Thymus (tissue), 14 donors: ENCODE measurements at places on chromosomes 6 and 20.
A peak's percentile ranks its signal among the peaks of the same experiment; 100 is the strongest.

DNA sequence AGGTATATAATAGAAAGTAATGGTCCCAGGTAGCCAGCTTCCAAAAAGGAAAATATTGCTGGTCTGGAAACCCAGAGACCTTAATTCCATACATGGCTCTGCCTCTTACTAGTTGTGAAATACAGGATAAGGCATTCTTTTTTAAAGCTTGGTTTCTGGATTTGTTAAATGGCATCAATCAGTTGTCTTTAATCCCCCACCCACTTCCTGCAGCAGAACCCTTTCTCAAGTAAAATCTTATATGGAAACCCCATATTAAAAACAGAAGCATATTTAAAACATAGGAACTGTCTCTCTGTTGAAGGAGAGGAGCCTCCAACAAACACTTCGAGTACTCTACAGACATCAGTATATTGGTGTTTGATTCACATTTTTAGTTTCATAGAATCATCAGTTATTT, 6.2 kb upstream of the LCA5 start:
- no peak for DNase-seq
- H3K36me3 ChIP-seq, result no peaks in the 10 kb centered on the region
- H3K4me3 ChIP-seq, result no peak overlapping the region
- H3K4me1 ChIP-seq, result peaks cover 5% of the 10 kb centered on the region
- no peak overlapping the region for H3K27ac ChIP-seq
- H3K27me3 ChIP-seq, result no peaks in the 10 kb centered on the region

- no peak overlapping the region for H3K4me3 ChIP-seq
- H3K27ac ChIP-seq, result no peak overlapping the region
Observed at GRCh38 chr6:126180585-126180984, 159.3 kb upstream of the CENPW start.

- no peaks in the 10 kb centered on the region for H3K36me3 ChIP-seq
- H3K27me3 ChIP-seq, result no peaks in the 10 kb centered on the region
- DNase-seq, result no peak
- no peak overlapping the region for H3K4me3 ChIP-seq
Observed at GRCh38 chr6:157999168-158000051, 17.7 kb downstream of the SYNJ2 start.

- no peaks in the 10 kb centered on the region for H3K4me1 ChIP-seq
- no peak overlapping the region for H3K27ac ChIP-seq
- no peak for DNase-seq
- H3K36me3 ChIP-seq, result no peaks in the 10 kb centered on the region
Observed at GRCh38 chr6:152696522-152696921, 1.2 kb upstream of the MYCT1 start.

DNA sequence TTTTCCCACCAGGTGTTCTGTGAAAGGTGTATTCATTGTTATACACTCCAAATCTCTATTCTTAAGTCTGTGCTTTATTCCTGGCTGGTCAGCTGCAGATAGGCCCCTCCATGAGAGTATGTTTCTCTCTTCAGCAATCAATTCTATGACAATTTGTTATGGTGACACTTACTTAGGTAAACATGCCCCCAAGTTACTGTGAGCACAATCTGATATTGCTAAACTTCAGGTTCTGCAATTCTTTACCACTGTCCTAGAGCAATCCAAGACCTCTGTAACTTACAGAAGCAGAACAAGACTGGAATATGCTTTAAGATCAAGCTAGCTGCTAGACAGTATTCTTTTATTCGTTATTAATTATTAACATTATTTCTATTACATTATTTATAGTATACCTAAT, 391.9 kb downstream of the FRK start:
- no peaks in the 10 kb centered on the region for H3K4me1 ChIP-seq
- no peak overlapping the region for H3K4me3 ChIP-seq
- H3K27me3 ChIP-seq, result no peaks in the 10 kb centered on the region

DNA sequence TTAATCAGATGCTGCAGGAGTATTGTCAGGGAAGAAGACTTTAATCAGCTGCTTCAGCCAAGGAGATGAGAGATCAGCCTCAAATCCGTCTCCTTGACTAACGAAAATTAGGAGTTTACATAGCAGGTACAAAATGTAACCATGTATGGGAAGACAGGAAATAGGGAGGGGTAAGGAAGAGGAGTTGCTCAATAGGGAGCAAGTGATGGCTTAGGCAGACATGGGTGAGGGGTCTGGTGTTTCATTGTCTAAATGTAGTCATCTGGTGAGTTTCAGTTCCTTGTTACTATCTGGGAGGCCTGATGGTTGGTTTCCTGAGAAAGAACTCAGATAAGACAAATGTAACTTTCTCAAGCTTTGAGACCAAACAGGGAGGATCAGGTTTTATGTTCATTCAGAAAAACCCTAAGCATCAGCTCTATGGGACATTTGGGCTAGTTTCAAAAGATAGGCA, 217.3 kb upstream of the SULF2 start:
- no peaks in the 10 kb centered on the region for H3K27me3 ChIP-seq
- no peak for DNase-seq
- no peaks in the 10 kb centered on the region for H3K36me3 ChIP-seq
- H3K4me1 ChIP-seq, result peaks cover 31% of the 10 kb centered on the region
- no peak overlapping the region for H3K27ac ChIP-seq
- H3K4me3 ChIP-seq, result no peak overlapping the region

DNA sequence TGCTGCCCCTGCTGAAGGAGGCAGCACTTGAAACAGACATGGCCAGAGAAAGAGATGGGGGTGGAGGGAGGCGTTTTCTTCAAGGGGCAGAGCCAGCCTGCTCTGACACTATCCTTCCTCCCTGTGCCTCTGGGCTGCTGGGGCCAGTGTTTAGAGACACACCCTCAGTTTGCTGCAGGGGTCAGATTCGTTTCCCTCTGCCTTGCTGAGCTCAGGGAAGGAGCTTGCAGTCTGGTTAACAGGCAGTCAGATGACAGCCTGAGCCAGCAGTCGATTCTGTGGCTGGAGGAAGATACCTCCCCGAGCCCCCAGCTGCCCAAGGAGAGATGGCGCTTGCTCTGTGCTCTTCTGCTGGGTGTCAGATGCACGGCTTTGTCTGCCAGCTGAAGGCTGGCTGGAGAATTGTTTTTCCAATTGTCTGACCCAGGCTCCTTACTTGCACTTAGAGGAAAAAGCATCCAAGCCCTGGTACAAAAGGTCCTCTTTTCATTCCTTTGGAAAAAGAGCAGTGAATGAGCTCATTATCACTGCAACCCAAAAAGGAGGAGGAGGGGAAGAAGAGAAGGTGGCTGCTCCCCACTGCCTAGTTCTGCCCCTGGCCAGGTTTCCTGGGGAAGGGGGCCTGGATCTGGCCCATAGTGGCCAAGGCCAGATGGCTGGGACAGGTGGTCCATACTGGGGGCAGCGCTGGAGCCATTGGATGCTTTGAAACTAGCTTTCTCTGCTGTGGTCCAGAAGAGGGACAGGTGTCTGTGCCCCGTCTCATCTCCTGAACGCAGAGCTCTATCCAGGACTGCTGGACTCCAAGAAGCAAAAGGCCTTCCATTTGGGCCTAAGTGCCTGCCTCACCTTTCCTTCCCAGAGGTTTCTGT, 88.2 kb downstream of the TCP11 start:
- no peaks in the 10 kb centered on the region for H3K27me3 ChIP-seq
- H3K27ac ChIP-seq, result no peak overlapping the region
- peaks cover 10% of the 10 kb centered on the region for H3K36me3 ChIP-seq
- H3K4me1 ChIP-seq, result peaks cover 7% of the 10 kb centered on the region
- DNase-seq, result no peak
- no peak overlapping the region for H3K4me3 ChIP-seq

GRCh38 chr6:170282512-170283158, 8.2 kb downstream of the DLL1 start:
- no peaks in the 10 kb centered on the region for H3K36me3 ChIP-seq
- no peak overlapping the region for H3K4me3 ChIP-seq
- no peak for DNase-seq
- H3K27ac ChIP-seq, result no peak overlapping the region
- peaks cover 16% of the 10 kb centered on the region for H3K27me3 ChIP-seq

GRCh38 chr6:157361886-157362285, 19.1 kb upstream of the ZDHHC14 start:
- no peak overlapping the region for H3K4me3 ChIP-seq
- H3K27me3 ChIP-seq, result peaks cover 2% of the 10 kb centered on the region
- H3K4me1 ChIP-seq, result no peaks in the 10 kb centered on the region
- no peaks in the 10 kb centered on the region for H3K36me3 ChIP-seq
- DNase-seq, result no peak

DNA sequence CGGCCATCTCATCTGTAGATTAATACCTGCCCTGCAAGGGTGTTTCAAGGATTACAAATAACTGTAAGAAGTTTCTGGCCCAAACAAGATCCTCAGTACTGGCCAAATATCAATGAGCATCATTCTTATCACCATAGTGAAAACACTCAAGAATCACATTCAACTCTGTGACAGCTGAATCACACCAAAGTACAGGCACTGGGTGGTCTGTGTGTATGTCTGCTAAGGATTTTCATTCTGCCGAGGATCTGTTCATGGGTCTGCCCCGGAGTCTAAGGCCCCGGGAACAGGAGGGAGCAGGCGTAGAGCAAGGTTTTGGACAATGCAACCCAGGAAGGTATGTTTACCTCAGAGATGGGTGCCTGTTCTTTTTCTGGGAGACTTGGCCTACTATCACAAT, 110.5 kb downstream of the TRERF1 start:
- H3K36me3 ChIP-seq, result peaks cover 5% of the 10 kb centered on the region
- H3K4me3 ChIP-seq, result no peak overlapping the region
- H3K27ac ChIP-seq, result no peak overlapping the region

DNA sequence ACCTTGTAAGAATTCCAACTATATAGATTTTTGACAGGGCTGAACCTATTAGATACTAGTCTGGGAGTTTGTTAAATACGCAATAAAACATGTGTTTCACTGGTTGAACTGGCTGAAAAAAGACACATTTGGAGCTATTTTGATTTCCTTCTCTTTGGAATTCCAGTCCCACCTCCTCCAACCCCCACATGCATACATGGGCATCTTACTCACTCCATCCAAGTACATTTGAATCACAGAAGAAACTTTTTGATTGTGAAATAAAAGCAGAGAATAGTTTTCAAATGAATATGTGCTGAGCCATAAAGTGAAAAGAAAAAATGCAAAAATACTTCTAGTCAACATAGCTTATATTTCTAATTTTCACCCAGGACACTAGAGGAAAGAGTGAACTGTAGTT, 33.9 kb upstream of the STXBP5 start:
- no peak overlapping the region for H3K4me3 ChIP-seq
- H3K27ac ChIP-seq, result no peak overlapping the region
- no peaks in the 10 kb centered on the region for H3K36me3 ChIP-seq
- no peaks in the 10 kb centered on the region for H3K27me3 ChIP-seq
- no peak for DNase-seq

DNA sequence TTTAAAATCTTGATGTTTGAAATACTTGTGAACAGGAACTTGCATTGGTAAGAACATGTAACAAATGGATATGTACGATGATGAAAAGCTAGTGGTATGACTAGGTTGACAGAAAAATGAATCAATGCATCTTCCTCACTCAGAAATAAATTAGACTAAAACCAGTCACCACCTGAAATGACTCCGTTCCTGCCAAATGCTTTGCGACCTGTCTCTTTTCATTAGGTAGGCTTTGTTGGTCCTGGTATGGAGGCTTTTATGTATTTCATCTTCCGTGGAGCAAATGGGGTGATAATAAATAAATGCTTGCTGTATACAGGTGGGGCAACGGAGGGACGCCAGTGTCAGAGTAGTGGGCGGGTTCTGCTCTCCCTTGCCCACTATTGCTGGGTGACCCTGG, 17.1 kb upstream of the ULBP3 start:
- DNase-seq, result no peak
- H3K4me3 ChIP-seq, result no peak overlapping the region
- H3K4me1 ChIP-seq, result no peaks in the 10 kb centered on the region
- H3K27me3 ChIP-seq, result no peaks in the 10 kb centered on the region
- no peaks in the 10 kb centered on the region for H3K36me3 ChIP-seq

DNA sequence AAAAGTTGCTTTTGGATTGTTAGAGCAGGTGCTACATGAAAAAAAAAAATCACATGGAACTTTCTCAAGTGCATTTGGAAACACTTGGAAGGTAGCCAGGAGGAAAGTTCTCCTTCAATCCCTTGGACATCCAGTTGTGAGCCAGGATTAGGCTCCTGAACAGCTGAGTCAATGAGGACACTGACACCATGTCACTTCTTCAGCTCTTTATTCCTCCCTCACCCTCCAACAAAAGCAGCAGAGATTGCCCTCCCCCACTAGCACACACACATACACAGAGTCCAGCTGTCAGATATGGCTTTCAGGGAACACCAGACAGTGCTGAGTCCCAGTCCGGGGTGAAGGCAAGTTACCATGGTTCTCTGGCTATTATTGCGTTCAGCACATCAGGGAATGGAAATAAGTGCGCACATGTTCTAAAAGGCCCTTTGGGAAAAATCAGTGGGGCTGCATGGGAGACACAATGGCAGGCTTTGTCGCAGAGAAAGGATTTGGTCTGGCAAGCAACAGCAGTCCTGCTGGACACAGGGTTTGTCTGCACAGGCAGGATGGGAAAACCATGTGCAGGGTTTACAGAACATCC, 124.7 kb upstream of the MARCKS start:
- H3K27ac ChIP-seq, result no peak overlapping the region
- H3K27me3 ChIP-seq, result no peaks in the 10 kb centered on the region
- no peaks in the 10 kb centered on the region for H3K36me3 ChIP-seq
- DNase-seq, result no peak
- H3K4me3 ChIP-seq, result no peak overlapping the region
- H3K4me1 ChIP-seq, result no peaks in the 10 kb centered on the region

DNA sequence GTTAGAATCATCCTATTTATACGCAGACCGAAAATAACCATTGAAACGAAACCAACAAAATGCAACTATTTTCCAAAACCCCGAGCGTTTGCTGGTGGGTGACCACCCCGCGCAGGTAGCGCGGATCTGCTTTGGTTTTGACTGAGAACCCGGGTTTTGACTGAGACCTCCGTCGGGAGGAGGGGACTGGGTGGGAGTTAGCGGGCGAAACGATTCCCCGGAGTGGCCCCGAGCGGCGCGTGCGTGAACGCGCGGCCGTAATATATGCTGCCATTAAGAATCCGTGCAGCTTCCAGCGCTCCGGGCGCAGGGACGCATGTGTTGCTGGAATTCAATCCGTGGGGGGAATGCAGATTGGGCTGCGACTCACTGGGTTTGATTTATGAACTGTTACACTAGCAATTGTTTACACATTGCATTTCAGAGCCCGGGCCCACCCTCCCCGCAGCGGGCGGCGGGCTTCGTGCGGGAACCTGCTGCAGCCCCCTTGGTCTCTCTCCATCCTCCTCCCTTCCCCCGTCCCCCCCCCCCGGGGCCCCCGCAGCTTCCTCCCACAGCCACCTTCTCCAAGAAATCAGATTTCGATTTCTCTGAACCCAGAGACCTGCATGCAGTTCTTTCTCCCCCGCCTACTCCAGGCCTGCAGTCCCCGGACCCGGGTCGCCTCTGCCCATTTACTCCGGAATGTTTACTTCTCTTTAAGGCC, 9.9 kb downstream of the NRN1 start:
- no peak overlapping the region for H3K27ac ChIP-seq
- no peak for DNase-seq
- H3K4me3 ChIP-seq, result peak overlapping the region; percentile 55
- H3K4me1 ChIP-seq, result peaks cover 9% of the 10 kb centered on the region

GRCh38 chr20:49595346-49595745, 27.4 kb upstream of the PTGIS start:
- no peaks in the 10 kb centered on the region for H3K4me1 ChIP-seq
- no peak for DNase-seq
- H3K27ac ChIP-seq, result no peak overlapping the region
- H3K36me3 ChIP-seq, result no peaks in the 10 kb centered on the region

GRCh38 chr6:89678531-89678930, 40.0 kb upstream of the LYRM2 start:
- H3K27ac ChIP-seq, result no peak overlapping the region
- DNase-seq, result no peak
- H3K27me3 ChIP-seq, result no peaks in the 10 kb centered on the region
- no peaks in the 10 kb centered on the region for H3K4me1 ChIP-seq
- no peak overlapping the region for H3K4me3 ChIP-seq
